ENCODE measurements at places on chromosomes 2 and 18.

DNA sequence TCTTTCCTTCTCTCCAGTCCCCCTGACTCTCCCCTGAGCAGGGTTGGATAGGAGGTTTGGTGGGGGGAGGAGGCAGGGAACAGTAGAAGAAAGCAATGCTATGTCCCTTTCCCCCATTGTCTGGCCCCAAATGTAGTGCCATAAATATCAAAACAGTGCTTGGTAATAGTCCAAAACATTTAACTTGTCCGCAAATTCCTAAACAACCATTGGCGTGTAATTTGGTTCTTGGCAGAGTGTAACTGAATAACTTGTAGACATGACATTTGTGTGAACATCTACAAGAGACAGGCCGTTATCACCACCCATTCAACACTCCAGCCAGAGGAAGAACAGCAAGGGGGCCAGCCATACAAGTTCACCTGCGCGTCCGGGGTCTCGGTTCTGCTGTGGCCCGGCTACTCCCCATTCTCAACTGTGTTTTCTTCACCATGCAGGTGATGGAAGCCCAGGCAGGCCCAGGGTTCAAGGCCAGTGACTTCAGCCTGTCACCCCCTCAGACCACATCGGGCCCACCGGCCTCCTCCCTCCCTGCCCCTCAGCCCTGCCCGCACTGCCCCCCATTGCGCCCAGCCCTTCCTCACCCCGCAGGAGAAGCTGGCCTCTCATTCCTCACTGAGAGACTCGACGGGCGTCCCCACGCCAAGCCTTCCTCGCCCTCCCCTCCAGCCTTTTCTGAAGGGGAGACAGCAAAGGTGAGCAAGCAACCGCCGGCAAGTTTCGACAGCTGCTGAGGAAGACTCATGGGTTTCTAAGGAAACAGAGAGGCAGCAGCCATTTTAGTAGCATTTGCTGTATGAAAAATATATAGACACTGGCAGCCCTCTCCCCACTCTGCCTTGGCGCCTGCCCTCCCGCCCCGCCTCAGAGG lies 699 bp upstream of the RAPGEF4 start:
- DNase-seq = no peak

DNA sequence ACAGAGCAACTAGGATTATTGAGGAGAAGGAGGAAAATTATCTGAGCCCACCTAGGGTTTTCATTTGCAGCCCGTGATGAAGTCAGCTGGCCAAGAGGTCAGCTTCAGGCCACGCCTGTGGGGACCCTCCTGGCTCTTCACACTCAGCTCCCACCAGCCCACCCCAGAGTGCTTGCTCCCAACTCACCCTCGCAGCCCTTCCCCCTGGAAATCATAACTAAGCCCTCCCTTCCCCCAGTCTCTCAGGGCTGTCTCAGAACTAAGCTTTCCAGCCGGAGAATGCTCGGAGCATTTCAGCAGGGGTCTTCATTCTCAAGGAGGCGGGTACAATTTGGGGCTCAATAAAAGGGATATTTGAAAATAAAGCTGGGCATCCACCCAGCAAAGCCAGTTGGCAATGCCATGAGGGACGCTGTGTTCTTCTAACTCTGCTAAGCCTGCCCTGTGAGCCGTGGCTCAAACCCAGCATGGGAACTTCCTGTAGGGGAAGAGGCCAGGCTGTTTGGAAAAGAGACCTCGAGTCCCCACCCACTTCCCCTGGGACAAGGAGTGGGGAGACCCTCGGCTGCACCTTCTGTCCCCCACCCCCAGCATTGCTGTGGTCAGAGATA lies 194.9 kb downstream of the CTIF start:
- no peak for DNase-seq

GRCh38 chr2:25341753-25342371 lies at the start of gene DNMT3A:
Gene DNMT3A, minus strand, starts transcription at chr2:25341925. Its CDS starts 27,941 bp downstream, at chr2:25313984.
- peak; percentile 30 for DNase-seq

DNA sequence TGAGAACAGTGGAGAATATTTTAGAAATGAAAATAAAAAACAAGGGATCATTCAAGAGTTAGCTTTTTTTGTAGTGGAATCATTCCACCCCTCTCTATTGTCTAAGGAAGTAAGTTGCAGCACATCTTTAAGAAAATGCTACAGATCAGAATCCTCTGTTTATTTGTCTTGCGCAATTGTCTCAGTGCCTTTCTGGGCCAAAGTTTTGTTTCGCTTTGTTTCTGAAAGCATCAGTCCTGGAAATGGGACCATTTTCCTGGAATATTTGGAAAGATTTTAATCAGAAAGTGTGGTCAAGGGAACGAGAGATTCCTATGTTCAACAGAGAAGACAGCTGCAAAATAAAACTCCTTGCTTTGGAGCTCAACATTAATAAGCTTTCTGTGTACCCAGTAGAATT lies 74.0 kb downstream of the NRXN1 start:
- no peak for DNase-seq

All from GDM1 (cell line).